ENCODE measurements at places on chromosomes 1 and 21.
A peak's percentile ranks its signal among the peaks of the same experiment; 100 is the strongest.

- H3K4me3 ChIP-seq: no peak overlapping the region
- H3K27me3 ChIP-seq: peaks cover 4% of the 10 kb centered on the region
- no peaks in the 10 kb centered on the region for H3K4me1 ChIP-seq
- no peak for DNase-seq
Observed at GRCh38 chr1:208803011-208803811, 559.0 kb upstream of the PLXNA2 start.

- DNase-seq: peak; percentile 61
- H3K27me3 ChIP-seq: no peaks in the 10 kb centered on the region
- H3K4me3 ChIP-seq: no peak overlapping the region
- H3K36me3 ChIP-seq: peaks cover 11% of the 10 kb centered on the region
- no peak overlapping the region for H3K27ac ChIP-seq
Observed at GRCh38 chr21:25881524-25882376, 147.0 kb downstream of the GABPA start.

DNA sequence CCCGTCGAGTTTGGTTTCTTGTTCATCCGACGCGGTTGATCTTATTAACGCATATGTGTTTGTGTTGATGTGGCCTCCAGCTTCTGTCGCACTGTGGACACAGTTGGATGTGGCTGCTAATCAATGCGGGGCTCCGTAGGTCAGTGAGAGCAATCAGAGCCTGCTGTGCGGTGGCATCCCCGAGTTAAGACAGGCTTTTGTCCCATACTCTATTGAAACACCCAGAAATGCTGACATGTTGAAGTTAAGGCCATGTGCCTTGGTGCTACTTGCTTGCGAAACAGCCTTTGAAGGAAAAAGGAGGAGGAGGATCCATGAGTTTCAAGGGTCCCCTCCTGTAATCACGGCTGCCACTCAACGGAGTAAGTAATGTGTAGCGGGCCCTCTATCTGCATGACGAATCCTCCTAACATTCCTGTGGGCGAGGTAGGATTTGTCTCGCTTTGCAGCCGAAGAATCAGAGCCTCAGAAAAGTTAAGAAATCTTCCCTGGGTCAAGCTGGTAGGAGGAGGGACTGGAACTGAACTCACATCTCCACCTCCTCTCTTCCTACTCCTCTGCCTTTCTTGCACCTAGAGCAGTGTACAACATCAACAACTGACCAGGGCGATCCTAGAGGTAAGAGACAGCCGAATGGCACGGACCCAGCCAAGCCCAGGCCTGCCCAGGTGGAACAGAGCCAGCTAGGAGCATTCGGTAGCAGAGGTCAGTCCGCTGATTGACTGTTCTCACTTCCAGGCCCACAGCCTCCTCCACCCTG, 19.5 kb downstream of the PDE9A start:
- H3K4me3 ChIP-seq: no peak overlapping the region
- DNase-seq: peak; percentile 78
- H3K27ac ChIP-seq: peak overlapping the region; percentile 32
- H3K36me3 ChIP-seq: no peaks in the 10 kb centered on the region
- H3K27me3 ChIP-seq: no peaks in the 10 kb centered on the region
- H3K4me1 ChIP-seq: peaks cover 35% of the 10 kb centered on the region

- peaks cover 19% of the 10 kb centered on the region for H3K36me3 ChIP-seq
- H3K27ac ChIP-seq: peak within 1 kb of the TSS; percentile 84
- DNase-seq: peak; percentile 71
- H3K27me3 ChIP-seq: no peaks in the 10 kb centered on the region
- peaks cover 10% of the 10 kb centered on the region for H3K4me1 ChIP-seq
Observed at GRCh38 chr1:211830328-211831142, at the start of gene LPGAT1. Gene LPGAT1, minus strand, starts transcription at chr1:211830763. Its CDS starts 1,467 bp downstream, at chr1:211829296.

DNA sequence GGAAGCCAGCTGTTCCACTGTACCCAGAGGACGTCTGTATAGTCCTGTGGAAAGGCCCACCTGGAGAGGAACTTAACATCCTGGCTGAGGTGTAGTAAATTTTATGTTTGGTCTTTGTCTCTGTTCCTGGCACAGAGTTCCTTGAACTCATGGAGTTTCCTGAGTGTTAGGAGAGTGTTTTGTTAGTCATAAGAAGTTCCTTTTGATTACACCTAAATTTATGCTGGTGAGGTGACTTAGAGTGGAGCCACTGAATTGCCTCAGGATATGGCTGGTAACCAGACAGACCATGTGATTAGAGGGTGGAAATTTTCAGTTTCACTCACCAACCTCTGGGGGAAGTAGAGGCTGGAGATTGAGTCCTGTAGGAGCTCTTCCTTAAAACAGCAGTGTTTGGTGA, 57.9 kb downstream of the RASAL2 start:
- no peaks in the 10 kb centered on the region for H3K36me3 ChIP-seq
- H3K4me3 ChIP-seq: no peak overlapping the region
- peaks cover under 1% of the 10 kb centered on the region for H3K4me1 ChIP-seq
- H3K27me3 ChIP-seq: no peaks in the 10 kb centered on the region
- H3K27ac ChIP-seq: no peak overlapping the region
- no peak for DNase-seq

- no peaks in the 10 kb centered on the region for H3K27me3 ChIP-seq
- no peak overlapping the region for H3K4me3 ChIP-seq
- H3K27ac ChIP-seq: no peak overlapping the region
- DNase-seq: no peak
- no peaks in the 10 kb centered on the region for H3K4me1 ChIP-seq
- H3K36me3 ChIP-seq: peaks cover 78% of the 10 kb centered on the region
Observed at GRCh38 chr1:93206567-93206954, 26.0 kb downstream of the CCDC18 start.

DNA sequence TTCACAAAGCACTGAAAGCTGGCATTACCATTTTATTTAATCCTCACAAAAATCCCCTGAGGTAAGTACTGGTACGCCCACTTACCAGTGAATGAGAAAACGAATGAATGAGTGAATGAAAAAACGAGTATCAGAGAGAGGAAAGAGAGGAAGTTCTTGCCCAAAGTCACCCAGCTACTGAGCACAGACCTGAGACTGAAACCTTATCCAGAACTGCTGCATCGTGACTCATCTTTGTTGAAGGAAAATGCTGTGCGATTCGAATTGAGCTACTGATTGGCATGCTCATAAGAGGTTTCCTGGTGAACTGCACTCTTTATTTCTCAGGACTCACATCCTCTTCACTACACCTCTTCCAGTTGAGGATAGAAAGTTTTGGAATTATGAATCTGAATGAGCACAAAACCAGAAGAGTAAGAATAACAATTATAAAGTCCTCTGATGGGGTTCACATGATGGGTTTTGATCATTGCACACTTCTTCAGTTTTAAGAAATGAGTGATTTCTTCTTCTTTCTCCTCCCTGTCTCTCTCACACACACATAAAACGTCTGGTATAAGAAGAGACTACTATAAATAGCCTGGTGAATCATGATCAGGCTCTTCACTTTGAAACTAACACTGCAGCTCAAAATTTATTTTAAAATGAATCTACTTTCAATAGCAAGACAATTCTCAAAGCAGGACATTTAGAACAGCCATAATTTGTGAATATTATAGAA, 32.1 kb downstream of the IL12RB2 start:
- H3K36me3 ChIP-seq: no peaks in the 10 kb centered on the region
- DNase-seq: no peak
- H3K4me3 ChIP-seq: no peak overlapping the region
- no peaks in the 10 kb centered on the region for H3K4me1 ChIP-seq
- no peaks in the 10 kb centered on the region for H3K27me3 ChIP-seq

DNA sequence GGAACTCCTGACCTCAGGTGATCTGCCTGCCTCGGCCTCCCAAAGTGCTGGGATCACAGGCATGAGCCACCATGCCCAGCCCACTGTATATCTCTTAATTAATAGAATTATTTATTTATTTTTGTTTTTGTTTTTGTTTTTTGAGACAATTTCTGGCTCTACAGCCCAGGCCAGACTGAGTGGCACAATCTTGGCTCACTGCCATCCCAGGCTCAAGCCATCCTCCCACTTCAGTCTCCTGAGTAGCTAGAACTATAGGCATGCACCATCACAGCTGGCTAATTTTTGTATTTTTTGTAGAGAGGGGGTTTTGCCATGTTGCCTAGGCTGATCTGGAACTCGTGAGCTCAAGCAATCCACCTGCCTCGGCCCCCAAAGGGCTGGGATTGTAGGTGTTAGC, 15.7 kb upstream of the WDTC1 start:
- no peak for DNase-seq
- H3K4me3 ChIP-seq: no peak overlapping the region
- 0 out of 2 replicates have a peak, but pooled peaks cover 4% of the 10 kb centered on the region for H3K27me3 ChIP-seq
- H3K36me3 ChIP-seq: no peaks in the 10 kb centered on the region
- no peak overlapping the region for H3K27ac ChIP-seq
- H3K4me1 ChIP-seq: no peaks in the 10 kb centered on the region
